SHP77 treated with DMSO at 0.1 percent for 48 hours (cell line): ENCODE measurements at places on chromosomes 4 and X.

- no peak for DNase-seq
These were observed 9.5 kb downstream of the ETFDH start for GRCh38 chr4:158681629-158682028.

DNA sequence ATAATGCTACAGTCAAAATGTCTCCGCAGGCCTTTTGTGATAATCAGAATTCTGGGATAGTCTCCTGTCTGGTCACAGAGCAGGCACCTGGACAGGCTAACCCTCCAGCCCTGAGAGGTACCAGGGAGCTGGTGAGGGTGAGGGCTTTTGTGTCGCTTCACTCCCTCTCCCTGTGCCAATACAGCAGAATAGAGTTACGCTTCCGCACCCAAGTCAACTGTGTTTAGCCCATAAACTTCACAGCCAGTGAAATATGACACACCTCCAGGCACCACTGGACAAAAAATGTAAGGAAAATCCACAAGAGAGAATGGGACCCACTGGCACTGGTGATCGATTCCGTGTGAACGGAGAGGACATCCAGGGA, 1.3 kb downstream of the GAK start:
- no peak for DNase-seq

- DNase-seq = no peak
These were observed 38.6 kb downstream of the COL4A6 start for GRCh38 chrX:108399418-108400165.

- no peak for DNase-seq
These were observed 15.3 kb upstream of the HMGB3 start for GRCh38 chrX:150967786-150968185.

DNA sequence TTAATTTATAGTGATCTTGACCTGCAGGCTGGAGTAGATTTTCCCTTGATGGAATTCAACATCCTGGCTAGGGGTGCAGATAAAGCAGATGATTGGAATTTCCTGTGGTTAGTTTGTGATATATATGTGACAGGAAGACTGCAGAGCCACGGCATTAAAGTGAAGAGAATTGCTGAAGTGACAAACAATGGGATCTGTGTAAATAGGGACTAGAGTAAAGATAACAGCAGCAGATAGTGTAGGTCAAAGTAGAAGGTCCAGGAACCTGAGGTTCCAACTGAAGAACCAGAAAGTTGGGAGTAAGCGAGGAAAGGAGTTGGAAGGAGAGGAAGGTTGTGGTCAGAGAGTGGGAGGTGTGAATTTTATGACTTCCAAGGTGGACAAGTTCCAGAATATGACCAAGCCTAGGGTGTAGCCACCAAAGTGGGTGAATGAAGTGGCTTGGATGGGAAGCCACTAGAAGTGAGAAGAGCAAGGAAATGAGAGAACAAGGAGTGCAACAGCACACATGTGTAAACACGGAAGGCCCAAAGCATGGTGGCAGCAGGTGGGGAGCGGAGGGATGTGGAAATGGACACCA, 325.0 kb downstream of the RAB28 start:
- no peak for DNase-seq

GRCh38 chr4:25069014-25069413, 38.3 kb upstream of the LGI2 start:
- no peak for DNase-seq

DNA sequence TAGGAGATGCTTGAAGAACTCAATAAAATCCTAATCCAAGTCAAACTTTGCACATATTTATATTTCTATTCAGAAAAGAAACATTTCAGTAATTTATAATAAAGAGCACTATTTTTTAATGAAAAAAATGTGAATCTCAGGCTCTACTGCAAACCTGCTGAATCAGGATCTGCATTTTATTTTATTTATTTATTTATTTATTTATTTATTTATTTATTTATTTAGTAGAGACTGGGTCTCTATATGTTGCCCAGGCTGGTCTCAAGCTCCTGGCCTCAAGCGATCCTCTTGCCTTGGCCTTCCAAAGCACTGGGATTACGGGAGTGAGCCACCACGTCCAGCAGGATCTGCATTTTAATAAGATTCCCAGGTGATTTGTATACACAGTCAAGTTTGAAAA, 16.0 kb downstream of the SUPT20HL1 start:
- no peak for DNase-seq

- DNase-seq = no peak
These were observed 10.7 kb downstream of the TEC start for GRCh38 chr4:48258845-48259397.

GRCh38 chrX:101357166-101357795, 8.7 kb upstream of the TIMM8A start:
- DNase-seq = no peak

DNA sequence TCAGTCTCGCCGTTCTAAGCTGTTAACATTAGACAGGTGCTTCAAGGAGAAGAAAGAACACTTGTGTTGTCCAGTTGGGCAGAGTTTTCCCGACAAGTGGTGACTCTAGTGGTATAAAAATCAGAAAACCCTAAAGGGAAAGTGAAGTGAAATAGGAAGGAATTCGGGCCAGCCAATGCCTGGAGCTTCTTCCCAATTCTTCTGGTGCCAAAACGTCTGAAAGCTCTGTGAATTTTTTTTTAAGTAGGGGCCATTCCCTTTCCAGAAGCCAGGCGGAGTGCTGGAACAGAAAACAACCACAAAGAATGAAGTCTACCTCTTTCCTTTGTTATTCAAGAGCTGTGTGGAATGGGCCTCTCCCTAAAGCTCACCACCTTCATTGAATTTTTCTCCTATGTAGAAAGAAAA, 43.1 kb upstream of the PPARGC1A start:
- no peak for DNase-seq

DNA sequence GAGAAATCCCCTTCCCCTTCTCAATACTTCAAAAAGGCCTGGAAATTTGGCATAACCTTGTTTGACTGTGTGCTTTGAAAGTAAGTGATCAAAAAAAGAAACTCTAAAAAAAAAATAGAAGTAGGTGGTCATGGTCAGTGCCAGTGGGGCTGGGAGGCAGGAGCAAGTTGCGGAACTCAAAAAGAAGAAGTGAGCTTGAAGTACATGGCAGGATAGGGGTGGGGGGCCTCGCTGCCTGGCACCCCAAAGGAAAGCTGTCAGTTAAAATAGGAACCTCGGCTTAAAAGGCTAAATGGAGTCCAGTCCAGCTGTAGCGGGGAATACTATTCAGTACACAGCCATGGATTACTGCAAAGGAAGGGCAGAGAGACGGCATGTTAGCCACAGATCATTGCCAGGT, 12.2 kb upstream of the NKRF start:
- DNase-seq = no peak

DNA sequence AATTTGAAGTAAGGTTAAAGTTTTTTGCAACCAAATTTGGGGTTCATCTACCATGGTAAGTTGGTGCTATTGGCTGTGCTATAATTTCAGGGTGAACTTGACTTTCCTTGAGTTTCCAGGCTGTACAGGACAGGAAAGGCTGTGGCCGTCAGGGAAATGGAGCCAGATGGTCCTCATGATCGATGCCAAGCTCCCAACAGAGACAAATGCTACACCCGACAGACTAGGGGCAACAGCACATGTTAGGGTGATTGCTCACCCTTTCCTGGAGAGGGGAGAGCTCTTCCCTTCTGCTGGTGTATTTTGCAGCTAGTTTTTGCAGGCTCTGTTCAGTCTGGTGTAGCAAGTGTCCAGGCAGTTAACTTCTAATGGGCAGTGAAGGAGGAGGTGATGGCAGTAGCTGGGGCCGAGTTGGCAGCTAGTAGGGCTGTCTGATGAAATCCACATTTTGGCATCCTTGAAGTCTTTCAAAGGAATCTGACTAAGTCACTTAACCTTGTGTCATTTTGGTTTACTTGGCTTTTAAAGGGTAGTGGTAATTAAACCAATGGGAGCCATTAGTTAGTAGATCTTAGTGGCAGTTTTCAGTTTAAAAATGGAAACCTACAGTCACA, 47.8 kb downstream of the GAB1 start:
- no peak for DNase-seq

- DNase-seq = no peak
These were observed 854 bp downstream of the RNF113A start for GRCh38 chrX:119870626-119871131.

- no peak for DNase-seq
These were observed 79.9 kb upstream of the AADAT start for GRCh38 chr4:170169699-170170098.

DNA sequence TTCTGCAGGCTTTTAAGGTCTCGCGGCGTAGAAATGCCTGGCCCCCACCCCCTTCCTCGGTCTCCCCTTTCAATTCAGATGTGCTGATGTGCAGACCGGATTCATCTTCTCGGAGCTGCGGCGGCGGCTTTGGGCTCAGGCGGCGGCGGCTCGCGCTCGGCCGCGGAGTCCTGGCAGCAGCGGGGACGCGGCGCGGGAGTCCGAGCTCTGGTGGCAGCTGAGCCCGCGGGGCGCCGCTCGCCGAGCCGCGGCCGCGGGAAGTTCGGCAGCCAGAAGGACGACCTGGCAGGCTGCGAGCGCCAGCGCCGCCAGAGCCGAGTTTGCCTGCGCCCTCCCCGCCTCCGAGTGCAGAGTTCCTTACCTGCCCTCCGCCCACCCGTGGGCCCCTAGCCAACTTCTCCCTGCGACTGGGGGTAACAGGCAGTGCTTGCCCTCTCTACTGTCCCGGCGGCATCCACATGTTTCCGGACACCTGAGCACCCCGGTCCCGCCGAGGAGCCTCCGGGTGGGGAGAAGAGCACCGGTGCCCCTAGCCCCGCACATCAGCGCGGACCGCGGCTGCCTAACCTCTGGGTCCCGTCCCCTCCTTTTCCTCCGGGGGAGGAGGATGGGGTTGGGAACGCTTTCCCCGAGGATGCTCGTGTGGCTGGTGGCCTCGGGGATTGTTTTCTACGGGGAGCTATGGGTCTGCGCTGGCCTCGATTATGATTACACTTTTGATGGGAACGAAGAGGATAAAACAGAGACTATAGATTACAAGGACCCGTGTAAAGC, 448 bp downstream of the TLL1 start:
- DNase-seq = no peak

- DNase-seq = no peak
These were observed 8.4 kb upstream of the ELF4 start for GRCh38 chrX:130118441-130119311.

DNA sequence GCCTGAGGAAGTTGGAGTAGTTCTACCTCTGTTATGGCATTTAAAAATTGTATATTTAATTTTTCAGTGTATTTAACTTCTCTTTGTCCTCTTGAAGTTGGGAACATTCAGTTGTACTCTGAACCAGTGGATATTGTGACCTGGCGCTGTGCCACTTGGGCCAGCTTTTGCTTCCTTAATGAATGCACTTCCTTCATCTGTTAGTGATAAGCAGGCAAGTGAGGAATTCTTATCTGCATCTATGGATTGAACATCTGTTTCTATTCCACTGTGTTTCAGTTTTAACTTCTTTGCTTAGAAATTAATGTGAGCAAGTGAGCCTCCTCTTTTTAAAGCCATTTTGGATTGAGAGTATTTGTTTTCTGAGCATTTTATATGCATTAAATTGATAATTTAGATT, 128.3 kb downstream of the UCHL1 start:
- no peak for DNase-seq

DNA sequence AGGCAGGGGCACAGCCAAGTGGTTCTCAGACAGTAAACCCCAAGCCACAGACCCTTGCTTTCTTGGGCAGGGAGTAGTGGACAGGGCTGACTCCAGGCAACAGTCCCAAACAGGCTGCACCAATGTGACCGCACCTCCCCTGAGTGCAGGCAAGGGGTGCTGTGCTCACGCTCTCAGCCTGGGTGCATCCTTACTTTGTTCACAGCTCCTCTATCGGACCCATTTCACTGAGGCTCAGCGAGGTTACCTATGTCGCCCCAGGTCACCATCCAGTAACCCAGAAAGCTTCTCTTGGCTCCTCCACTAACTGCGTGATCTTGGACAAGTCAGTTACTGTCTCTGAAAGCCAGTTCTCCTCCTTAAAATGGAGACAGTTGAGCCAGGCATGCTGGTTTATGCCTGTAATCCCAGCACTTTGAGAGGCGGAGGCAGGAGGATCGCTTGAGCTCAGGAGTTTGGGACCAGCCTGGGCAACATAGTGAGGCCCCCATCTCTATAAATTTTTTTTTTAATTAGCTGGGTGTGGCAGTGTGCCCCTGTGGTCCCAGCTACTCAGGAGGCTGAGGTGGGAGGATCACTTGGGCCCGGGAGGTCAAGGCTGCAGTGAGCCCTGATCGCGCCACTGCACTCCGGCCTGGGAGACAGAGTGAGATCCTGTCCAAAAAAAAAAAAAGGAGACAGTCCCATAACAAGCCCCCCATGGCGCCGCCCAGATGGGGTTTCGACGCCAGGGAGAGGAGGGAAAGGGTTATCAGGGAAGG, 823 bp upstream of the MAN2B2 start:
- DNase-seq = no peak

- DNase-seq = no peak
These were observed 188.9 kb downstream of the COL25A1 start for GRCh38 chr4:109113521-109113920.

GRCh38 chr4:38907696-38908270, 40.2 kb downstream of the FAM114A1 start:
- DNase-seq = no peak

DNA sequence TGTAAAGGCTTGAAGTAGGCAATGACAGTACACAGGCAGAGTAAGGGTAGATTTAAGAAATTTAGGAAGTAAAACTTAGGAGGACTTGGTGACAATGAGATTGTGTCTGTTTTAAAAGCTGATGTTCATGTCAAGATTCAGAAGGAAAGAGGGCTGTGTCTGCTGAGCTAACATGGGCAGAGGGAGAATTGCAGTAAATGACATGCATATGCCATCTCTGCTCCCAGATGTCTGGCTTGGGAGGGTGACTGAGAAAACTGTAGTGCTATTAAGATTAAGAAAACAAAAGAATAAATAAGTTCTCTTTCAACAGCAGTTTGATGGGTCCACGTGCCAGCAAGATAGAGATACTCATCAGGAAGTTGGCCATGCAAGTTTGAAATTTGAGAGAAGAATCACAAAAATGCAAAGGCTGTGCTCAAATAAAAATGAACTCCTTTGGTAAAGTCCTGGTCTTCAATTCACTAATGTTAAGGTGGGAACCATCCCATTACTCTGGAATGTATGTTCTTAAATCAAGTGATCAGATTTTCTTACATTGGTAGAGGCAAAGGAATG, 7.2 kb downstream of the NFXL1 start:
- DNase-seq = no peak

DNA sequence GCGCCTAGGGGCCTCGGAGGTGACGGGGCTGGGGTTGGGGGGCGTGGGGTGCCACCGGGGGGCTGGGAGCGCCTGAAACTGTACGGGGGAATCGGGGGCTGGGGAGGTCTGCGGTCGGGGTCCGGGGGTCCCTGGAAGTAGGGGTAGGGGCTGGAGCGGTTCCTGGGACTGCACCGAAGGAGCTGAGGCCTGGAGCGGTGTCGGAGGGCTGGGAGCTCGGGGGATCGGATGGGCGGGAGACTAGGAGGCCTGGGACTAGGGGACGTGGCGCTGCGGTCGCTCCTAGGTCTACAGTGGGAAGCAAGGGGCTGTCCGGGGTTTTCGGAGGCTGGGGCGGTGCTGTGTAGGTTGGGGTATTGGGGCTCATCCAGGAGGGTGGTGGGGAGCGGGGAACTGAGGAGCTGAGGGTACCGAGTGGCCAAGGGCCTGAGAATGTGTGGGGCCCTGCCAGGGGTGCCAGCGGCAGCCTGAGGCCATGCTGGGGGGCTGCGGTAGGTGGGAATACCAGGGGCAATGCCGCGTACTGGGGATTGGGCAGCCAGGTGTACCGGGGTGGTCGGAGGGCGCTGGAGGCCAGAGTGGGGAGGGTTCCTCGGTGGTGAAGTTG, 562 bp downstream of the AKAP17A start:
- DNase-seq = no peak

- no peak for DNase-seq
These were observed 73.1 kb downstream of the PHEX start for GRCh38 chrX:22105231-22105630.
